Activated naive CD4-positive, alpha-beta T cell treated with anti-CD3 and anti-CD28 coated beads, Interleukin-2, amount 10 ng/mL, durations not matched to agents 7 days and 5 days (primary cell): ENCODE measurements at places on chromosomes 2 and 18.

DNA sequence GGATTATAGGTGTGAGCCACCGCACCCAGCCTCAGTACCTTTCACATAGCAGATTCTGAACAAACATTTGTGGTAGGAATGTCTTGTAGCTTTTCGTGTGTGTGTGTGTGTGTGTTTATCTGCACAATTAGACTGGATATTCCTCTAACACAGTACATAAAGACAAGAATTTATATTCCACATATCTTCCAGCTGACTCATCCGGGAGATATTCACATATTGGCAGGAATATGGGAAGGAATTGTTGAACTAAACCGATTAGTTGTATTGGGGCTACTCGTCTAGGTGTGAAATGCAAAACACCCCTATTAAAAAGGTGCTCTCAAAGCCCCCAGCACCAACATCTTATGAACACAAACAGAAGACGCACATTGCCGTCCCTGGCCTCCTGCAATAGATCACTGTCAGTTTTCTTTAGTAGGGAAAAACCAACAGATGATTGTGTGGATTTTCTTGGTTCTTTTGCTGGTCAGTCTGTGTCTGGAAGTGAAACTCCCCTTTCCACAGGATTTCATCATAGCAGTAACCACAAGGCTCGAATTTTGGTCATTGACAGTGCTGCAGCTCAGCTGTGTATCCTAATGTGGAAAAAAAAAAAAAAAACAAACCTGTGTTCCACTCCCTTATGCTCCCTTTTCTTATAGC is 208.5 kb upstream of the ACVR2A start:
- DNase-seq: no peak

- DNase-seq: no peak
These were observed 1064.4 kb upstream of the ZEB2 start for GRCh38 chr2:145584353-145584752.

DNA sequence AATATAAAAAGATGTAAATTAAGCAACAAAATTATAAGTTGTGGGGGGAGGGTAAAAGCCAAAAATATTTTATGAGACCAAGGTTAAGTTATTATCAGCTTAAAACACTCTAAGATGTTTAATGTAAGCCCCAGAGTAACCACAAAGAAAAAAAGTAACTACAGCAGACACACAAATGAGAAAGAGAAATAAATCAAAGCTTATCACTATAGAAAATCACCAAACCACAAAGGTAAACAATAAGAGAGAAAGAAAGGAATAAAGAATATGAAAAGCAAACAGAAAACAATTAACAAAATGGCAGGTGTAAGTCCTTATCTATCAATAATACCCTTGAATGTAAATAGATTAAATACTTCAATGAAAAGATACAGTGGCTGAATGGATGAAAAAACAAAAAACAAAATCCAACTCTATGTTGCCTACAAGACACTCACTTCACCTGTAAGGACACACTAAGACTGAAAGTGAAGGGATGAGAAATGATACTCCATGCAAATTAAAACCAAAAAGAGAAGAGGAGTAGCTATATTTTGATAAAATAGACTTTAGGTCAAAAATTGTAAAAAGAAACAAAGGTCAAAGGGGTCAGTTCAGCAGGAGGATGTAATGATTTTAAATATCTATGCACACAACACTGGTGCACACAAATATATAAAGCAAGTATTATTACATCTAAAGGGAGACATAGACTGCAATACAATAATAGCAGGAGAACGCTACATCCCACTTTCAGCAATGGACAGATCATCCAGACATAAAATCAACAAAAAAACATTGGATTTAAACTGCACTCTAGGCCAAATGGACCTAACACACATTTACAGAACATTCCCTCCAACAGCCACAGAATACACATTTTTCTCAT is 80.7 kb downstream of the PTPN2 start:
- DNase-seq: no peak

GRCh38 chr18:49514577-49514976 is 27.5 kb upstream of the C18orf32 start:
- no peak for DNase-seq

GRCh38 chr2:16055848-16056580 is 115.7 kb downstream of the MYCN start:
- DNase-seq: no peak

- DNase-seq: no peak
These were observed 42.5 kb downstream of the LDLRAD4 start for GRCh38 chr18:13260935-13261640.

GRCh38 chr2:169131587-169132512 is 62.5 kb downstream of the DHRS9 start:
- no peak for DNase-seq

GRCh38 chr2:184597571-184597991 is 748 bp upstream of the ZNF804A start:
- DNase-seq: no peak

DNA sequence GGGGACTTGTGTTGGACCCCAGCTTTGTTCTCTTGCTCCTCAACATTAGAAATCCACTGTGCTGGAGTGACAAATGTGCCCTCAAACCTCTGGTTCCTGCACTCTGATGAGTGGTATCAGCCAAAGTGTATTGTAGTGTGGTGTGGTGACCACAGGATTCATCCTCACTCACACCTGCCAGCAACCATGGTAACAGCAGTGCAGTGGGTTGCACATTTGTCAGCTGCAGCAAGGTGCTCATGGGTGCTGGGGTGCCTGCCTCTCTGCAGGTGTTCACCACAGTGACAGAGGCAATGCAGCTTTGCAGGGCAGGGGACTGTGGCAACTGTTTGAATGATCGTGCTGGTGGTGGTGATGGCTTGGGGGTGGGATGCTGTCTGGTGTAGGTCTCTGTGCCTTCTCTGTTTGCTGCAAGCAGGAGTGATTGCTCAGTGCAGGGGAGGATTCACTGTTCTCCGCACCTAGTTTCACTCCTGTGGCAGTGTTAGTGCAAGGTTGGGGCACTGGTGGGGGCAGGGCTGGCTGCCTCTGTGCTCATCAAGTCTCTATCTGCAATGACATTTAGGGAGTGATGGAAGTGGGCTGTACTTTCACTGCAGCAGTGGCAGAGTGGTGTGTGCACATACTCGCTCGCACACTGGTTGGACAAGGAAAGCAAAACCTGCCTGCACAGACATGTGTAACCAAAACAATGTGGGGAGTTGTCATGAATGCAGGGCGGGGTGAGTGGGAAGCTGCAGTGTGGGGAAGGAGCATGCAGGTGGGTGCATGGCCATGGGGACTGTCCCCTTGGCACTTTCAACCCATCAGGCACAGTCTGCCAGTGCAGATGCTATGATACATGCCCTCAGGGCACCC is 301.1 kb downstream of the PIK3C3 start:
- no peak for DNase-seq

- no peak for DNase-seq
These were observed 995 bp downstream of the MBD5 start for GRCh38 chr2:148021886-148022285.

DNA sequence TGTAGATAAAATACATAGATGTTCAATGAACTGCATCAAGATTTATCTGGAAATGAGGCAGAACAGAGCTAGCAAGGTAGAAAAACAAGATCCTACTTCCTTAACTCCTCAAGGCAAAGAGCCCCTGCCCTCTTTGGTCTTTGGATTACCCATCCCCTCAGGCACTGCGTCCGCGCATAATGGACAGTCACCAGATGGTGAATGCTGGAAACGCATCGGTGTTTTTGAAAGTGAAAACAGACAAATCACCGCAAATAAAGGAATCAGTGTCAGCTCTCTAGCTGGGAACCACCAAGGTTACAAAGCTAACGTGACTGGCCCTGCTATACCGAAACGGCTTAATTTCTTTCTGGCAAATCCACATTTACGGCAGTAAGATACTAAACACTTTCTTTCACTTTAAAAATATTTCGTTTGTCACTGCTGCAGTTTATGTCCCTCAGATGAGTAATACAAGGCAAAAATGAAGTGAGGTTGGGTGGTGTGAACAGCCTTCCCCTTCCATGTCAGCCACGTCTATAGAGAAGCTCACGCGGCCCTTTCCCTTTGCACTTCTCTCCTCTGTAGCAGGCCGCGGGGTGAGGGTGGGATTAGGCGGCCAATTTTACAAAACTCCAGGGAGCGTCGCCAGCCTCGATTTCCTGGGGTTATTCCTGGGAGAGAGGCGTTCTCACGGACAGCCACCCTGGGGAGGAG is 627 bp upstream of the GALR1 start:
- no peak for DNase-seq

DNA sequence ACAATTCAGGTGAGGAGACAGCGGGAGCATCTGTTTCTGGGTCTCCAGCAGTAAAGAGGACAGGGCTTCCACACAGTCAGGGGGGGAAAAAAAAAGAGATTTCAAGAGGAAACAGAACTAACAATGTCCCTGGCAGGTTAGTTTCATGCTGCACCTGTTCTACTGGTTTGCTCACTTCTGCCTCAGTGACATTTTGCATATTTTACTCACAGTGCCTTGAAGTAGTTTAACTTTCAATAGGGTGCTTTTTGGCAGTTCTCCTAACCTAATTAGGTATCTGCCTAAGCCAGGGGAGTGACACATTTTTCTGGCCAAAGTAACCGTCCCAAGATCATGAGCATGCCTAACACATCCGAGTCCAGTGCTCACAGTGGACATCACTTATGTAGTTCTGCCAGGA is 109.0 kb upstream of the ALK start:
- no peak for DNase-seq

GRCh38 chr18:23958036-23958435 is 56.5 kb upstream of the TTC39C start:
- DNase-seq: no peak

- no peak for DNase-seq
These were observed 20.6 kb downstream of the ADCY3 start for GRCh38 chr2:24899361-24899910.

DNA sequence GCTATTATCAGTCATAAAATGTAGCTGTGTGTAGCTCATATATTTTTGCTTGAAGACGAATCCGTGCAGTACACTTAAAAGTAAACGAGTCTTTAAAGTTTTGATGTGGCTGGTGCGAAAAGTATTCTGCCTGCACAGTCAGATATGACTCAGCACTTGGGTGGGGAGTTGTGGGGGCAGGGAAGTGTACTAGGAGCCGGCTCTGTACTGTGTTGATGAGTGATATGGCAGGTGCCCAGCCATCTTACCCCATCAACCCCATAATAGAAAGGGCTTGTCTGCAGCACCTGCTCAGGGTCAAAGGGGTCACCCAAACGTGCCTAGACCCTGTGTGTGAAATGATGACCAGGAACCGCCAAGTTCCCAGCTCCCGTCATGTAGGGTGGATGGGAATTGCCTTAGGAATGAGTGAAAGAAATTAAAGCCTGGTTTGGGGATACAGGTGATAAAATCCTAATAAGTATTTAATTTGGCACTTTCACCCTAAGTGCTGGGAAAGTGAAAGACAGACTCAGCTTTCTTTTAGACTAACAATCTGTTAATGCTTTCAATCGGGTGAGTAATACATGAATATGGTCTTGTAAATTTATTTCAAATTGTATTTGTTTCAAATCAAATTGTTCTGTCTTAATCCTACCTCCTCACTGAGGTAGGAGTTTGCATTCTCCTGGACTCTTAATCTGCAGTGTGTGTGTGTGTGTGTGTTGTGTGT is 48.0 kb downstream of the BCL2L11 start:
- peak; percentile 68 for DNase-seq

- no peak for DNase-seq
These were observed 104.9 kb upstream of the MGAT5 start for GRCh38 chr2:134148843-134149472.

- DNase-seq: no peak
These were observed 53.5 kb downstream of the E2F6 start for GRCh38 chr2:11412449-11412810.

GRCh38 chr18:51089691-51090090 is 59.7 kb downstream of the SMAD4 start:
- DNase-seq: no peak

DNA sequence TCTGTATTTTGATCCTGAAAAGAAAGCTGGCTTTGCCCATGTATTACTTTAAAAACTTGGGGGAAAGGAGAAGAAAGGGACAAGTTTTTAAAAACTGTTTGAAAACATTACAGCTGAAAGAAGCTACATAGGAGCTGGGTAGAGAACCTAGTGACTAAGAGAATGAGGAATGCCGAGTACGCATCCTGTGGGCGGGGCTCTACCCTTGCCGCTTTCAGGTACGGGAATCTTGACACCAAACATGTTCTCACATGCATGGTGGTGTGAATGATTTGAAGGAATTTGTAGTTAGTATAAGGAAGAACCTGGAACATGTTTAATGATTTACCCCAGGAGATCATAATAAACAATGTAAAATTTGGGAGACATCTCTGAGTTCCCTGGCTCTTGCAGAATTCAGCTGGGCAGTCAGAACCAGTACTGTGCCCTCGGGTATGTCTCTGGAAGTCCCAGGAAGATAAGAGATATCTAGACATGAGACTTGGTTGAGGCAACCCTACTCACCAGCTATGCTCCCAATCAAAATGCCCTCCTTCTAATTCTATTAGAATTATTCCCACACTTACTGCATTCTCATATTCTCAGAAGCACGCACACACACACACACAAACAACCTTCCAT is 16.5 kb upstream of the TGFA start:
- no peak for DNase-seq

GRCh38 chr2:107107351-107107750 is 221.4 kb upstream of the ST6GAL2 start:
- no peak for DNase-seq

GRCh38 chr2:227817850-227818674 is 4.4 kb downstream of the CCL20 start:
- DNase-seq: peak; percentile 36

DNA sequence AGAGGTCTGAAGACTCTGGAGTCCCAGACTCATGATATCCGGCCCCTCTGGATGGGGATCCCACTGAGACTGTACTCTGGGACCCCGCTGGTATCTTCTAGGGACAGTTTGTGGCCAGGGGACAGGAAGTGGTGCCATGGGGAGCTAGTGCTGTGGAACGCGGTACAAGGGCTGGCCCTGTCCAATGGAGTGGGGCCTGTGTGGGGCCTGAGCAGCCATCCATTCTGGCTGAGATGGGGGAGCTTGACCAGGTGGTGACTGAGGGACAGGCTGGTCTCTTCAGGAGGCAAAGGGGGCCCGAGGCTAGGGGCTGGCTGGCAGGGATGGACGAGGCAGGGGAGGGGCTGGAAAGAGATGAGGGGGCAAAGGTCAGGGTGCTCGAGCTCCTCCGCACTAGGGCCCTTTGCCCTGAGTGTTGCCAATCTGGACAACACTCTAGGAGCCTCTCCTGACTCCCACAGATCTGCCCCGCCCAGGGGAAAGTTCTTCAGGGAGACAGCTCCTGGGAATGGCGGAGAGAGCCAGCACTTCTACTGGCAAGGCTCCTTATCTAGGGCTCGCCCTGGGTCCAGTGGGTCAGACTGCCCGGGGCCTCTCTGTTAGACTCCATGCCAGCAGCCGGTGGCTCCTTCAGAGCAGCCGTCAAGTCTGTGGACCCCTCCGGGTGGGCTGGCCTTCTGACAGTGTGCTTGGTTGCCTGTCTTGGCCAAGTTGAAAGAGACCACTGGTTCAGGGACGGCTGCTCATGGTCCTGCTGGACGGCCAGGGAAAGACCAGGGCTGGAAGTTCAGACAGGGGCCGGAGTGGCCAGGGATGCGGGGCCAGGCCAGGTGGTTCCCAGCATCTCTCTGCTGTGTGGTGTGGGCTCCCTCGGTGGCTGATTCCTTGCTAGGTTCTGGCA is 12.3 kb downstream of the MALL start:
- DNase-seq: no peak

- DNase-seq: no peak
These were observed 136.5 kb upstream of the FN1 start for GRCh38 chr2:215572341-215572848.

GRCh38 chr2:69196327-69197117 is 183.5 kb downstream of the ANTXR1 start:
- no peak for DNase-seq

- no peak for DNase-seq
These were observed 256.7 kb upstream of the LRRTM4 start for GRCh38 chr2:77778917-77779316.

GRCh38 chr2:57877811-57878170 is 168.8 kb upstream of the VRK2 start:
- no peak for DNase-seq
